ENCODE measurements at places on chromosomes 1 and 21.
A peak's percentile ranks its signal among the peaks of the same experiment; 100 is the strongest.

GRCh38 chr1:87644033-87644578 is 315.4 kb downstream of the LMO4 start:
- no peak for DNase-seq

DNA sequence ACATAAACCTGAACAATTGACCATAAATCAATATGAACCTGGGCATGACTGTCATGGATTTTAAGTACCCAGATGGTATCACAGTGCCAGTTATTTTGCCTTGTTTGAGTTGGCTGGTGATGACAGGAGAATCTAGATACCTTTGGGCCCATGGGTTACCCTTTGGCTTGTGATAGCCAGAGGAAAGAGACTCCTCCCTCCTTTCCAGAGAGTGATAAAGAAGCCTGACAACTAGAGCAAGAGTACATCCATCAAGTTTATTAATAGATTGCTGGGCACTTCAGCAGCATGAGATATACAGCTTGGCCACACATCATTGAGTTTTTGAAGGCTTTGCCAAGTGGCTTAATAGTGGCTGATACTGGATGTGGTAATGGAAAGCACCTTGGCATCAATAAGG is 6.6 kb upstream of the FMO3 start:
- no peak for DNase-seq

GRCh38 chr1:156571261-156571852 is 1.0 kb downstream of the IQGAP3 start:
- no peak for DNase-seq

- no peak for DNase-seq
These were observed 7.0 kb downstream of the RPS6KA1 start for GRCh38 chr1:26536521-26536920.

DNA sequence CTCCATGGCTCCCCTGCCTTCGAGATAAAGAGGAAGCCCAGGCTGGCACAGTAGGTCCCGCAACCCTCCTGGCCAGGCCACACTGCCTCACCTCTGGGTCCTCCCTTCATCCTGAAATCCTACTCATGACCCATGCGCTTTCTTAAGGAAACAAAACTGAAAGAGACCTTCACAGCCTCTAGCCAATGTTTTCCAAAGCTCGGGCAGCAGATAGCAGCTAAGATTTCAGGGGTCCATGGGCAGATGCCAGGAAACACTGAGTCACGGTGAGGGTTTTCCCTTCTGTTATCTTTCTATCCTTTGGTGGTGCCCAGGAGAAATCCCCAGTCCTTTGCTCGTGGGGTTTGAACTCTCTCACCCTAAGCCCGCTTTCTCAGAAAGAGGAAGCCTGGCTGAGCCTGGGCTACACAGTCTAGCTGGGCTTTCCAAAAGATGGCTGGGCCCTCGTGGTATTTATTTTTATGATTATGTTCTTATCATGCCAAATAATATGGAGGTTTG is 26.6 kb downstream of the TTC39A start:
- no peak for DNase-seq

GRCh38 chr1:180909462-180909976 is 3.2 kb upstream of the KIAA1614 start:
- no peak for DNase-seq

DNA sequence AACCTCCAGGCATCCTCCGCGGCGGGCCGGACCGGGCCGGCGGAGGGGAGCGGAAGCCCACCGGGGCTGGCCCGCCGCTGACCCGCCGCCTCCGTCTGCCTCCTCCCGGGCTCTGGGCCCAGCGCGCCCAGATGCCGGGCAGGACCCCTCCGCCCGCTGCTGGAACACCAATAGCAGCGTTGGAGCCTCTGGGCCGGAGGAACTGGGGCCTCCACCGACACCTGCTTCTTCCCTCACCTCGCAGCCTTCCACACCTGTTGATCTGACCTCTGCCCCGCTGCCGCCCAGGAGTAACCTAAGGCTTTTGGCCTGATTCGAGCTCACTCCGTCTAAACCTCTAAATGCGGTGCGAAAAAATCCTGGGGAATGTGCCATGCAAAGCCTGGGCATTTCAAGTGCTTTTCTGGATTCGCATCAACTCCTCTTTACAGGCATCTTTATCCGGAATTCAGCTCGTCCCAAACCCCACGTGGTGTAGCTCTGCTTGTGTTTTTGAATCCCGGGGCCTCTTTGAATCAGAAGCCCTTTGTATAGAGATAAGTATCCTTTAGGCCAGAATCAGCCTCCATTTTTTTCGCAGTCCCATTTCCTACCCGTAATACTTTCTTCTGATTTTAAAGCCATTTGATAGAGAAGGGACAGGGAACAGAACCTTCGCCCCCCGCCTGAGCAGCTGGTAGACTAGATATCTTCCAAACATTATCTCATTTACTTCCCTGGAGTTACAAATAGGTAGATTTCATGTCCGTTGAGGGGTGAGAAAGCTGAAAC is 680 bp upstream of the CNN3 start:
- peak; percentile 69 for DNase-seq

- no peak for DNase-seq
These were observed 50.7 kb downstream of the SYT2 start for GRCh38 chr1:202659541-202659940.

DNA sequence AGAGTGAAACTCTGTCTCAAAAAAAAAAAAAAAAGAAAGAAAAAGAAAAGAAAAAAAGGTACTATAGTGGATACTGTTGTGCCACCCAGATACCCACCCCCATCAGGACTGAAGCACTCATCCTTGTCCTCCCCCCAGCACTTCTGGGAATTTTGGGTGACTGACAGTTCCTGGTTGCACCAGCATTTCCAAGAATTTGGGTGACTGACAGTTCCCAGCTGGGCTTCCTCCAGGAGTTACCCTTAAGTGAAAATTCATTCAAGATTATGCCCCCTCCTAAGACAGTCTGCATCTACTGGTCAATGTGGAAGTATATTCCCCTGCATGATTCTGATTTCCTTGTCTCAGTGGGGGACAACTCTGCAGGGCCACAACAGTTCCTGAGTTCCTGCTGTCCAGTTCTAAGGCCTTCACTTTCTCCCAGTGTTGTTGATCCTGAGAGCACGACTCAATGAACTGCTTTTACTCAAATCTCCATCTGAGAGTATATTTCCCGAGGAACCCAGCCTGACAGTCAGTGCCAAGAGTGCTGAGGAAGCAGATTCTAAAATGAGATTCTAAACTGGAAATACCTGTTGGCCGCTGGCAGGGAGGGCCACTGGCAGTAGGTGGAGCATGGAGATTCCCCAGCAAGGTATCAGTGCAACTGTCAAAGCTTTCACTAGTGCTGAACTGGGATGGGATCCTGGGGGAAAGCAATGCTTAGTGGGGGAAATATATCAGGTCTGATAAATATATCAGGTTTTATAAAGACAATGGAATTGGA is 18.5 kb downstream of the RIIAD1 start:
- DNase-seq: no peak

- DNase-seq: no peak
These were observed 107.1 kb downstream of the NIBAN1 start for GRCh38 chr1:184866991-184867788.

- DNase-seq: no peak
These were observed 15.2 kb downstream of the ADSS2 start for GRCh38 chr1:244436336-244437085.

DNA sequence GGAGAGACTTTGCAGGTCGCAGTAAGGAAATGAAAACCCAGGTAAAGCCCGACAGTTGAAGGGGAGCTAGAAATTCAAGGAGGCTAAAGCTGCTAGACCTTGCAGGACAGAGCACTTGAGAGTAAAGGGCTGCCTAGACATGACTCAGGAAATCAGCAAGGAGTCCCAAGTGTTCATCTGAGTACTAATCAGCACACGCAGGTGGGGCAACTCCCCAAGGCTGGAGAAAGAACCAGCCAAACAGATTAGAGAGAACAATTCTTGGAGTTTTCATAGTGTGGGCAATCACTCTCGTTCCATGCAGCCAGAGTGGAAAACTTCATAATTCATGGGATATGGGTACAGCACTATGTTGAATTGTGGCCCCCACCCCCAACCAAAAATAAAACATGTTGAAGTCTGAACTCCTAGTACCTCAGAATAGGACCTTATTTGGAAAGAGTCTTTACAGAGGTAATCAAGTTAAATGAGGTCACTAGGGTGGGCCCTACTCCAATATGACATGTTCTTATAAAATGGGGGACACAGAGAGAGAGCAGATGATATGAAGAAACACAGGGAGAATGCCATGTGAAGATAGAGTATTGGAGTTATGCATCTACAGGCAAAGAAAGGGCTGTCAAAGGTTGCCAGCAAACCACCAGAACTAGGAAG is 28.0 kb downstream of the SYDE2 start:
- DNase-seq: no peak

DNA sequence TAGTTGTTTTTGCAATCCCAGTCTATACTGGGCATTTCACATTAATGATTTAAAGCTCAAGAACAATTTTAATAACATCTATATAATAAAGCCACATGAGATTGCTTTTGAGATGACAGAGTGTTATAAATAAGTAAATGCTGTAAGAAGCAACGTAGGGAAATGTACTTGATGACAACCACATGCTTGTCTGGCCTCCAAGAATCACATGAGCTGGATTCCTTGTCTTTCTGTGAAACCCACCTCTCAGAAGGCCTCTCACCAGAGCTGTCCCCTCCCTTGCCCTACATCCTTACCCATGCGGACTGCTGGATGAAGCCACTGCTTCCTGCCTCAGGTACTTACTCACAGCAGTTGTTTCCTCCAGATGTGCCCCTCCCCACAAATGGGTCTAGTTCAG is 145.1 kb upstream of the CTTNBP2NL start:
- DNase-seq: no peak

DNA sequence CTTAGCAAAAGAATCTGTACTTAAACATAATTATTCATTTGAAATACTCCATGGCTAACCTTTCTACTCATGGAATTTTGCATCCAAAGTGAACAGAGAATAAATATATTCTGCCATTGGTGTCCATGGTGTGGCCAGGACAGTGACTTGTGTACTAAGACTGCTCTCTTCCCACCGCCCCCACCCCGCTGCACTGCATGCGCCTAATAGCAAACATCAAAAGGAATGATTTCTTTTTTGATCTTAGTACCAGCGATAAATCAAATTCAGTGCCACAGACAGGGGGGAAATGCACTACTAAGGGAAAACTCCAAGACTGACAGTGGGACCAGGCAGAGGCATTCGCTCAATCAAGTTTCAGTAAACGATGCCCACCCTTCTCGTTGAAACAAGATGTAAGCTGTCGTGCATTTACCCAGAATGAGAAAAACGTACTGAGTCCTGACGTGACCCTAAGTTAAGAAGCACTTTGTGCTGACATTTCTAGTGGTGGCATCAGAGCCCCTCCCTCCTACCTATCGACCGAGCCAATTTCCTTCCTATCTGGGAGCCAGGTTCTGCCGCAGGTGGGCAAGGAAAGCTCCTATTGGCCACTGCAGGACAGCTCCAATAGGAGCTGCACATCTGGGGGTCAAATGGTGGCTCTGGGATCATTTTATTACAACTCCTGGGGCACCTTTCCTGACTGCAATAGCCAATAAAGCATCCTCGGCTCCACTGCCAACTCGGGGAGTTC is 12.5 kb downstream of the ESRRG start:
- no peak for DNase-seq

- DNase-seq: no peak
These were observed 34.2 kb downstream of the LMO4 start for GRCh38 chr1:87362834-87363426.

DNA sequence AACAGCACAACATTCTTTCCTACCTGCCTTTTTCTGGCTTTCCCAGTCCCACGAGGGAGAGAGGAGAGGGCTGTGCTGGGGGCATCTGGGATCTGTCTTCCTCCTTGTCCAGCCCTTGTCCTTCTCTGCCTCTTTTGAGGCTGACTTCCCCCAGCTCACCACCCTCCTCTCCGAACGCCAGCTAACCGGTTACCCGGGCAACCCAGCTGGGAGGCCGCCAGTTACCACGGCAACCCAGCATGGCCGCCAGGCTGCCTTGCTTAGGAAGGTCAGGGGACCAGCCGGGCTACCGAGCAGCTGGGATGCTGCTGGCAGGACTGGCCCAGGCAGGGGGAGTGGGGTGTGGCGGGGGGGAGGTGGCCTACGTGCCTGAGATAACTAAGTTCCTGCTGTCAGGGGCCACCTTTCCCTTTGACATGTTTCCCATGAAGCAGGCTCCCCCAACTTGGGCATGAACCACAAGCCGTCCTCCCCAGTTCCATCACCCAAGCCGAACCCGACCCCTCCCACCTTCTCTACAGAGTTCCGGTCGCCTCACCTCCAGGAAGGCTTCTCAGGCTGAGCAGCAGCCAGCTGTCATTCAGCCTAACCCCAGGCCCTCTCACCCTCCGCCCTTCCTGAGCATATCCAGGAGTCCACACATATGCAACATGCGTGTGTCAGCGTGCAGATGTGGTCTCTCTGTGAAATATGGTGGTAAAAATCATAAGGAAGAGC is 8.7 kb downstream of the PLEKHA6 start:
- DNase-seq: peak; percentile 93

DNA sequence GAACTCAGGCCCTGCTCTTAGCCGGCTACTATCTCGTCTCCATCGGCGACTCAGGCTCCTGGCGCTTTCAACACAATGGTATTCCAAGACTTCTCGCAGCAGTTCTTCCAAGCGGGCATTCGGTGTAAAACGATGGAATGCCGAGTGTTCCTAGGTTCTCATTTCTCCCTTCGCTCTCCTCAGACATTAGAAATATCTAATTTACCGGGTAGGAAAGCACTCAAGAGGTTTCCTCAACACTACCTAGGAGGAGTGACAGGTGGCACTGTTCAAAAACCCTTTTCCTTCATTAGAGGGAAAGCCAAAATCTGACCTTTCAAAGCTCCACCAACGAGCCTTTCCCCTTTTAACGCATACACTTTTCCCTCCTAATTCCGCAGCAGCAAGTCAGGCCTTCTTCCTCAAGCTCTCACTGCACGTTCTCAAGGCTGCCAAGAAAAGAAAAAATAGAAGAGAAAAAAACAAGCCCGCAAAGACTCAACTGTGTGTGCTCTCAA is 601 bp downstream of the UBE2G2 start:
- no peak for DNase-seq

GRCh38 chr21:31358158-31358557 is 14.1 kb upstream of the TIAM1 start:
- no peak for DNase-seq

- no peak for DNase-seq
These were observed 7.4 kb downstream of the SOX13 start for GRCh38 chr1:204080163-204080903.

- DNase-seq: no peak
These were observed 73.9 kb downstream of the OBSCN start for GRCh38 chr1:228281631-228282328.

DNA sequence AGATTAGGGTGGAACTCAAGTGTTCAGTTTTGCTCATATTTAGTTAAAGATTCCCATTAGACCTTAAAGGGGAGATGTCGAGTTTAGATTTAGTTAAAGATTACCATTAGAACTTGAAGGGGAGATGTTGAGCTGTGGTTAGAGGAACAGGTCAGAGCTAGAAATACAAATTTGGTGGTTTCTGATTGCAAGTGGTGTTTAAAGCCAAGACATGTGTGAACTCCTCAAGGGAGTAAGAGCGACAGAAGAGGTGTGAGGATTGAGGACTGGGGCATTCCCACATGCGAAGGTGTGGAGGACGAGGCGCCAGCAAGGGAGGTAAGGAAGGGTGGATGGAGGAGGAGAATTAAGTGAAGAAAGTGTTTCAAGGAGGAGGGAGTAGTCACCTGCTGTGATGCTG is 168.6 kb downstream of the IER5 start:
- no peak for DNase-seq
